Stomach (tissue), 19 donors: ENCODE measurements at places on chromosomes 1 and 21. TPM values are rescaled to one million over a fixed set of nuclear protein-coding genes. Genes with fewer than 3 reads are reported as not detected.

RBM8A gene
- 113 TPM for polyA plus RNA-seq

VPS72 gene
- polyA plus RNA-seq, result 32.6 TPM

CIART gene
- polyA plus RNA-seq, result 6.3 TPM

TMEM222 gene
- polyA plus RNA-seq, result 28.5 TPM

SH2D2A gene
- 1.4 TPM for polyA plus RNA-seq
